Kidney capillary endothelial cell (primary cell): ENCODE measurements at places on chromosomes 1 and 21.

DNA sequence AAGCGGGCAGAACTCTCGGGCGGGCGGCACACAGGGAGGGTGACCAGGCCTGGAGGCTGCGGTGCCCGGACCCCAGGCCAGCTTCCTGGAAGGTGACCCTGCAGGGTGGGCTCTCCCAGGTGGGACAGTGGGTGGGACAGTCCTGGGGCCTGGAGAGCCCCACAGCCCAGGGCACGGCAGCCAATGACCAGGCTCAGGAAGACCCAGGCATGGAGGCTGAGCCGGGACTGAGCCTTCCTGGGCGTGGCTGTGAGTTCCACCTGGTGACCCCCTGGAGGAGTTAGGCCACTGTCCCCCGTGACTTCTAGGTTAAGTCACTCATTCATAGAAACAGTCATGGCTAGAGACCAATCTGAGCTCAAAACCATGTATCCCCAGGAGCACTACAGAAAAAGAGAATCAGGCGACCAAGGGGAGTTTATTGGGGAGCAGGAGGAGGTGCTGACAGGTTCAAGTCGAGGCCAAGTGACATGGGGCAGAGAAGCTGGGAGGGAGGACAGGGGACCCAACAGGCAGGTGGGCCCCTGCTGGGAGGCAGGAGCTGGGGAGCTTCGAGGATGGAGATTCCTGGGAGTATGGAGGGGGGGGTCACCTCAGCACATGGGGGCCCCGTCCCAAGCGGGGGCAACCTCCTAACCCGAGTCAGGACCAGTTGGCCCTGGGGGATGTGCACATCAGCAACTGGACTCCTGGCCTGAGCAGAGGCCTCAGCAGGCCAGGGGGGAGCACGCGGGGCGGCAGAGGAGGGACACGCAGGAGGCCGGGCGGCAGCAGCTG lies 1.2 kb downstream of the KRTAP10-5 start:
- no peak for DNase-seq

GRCh38 chr1:219621047-219621786 lies 8.3 kb upstream of the ZC3H11B start:
- no peak for DNase-seq

DNA sequence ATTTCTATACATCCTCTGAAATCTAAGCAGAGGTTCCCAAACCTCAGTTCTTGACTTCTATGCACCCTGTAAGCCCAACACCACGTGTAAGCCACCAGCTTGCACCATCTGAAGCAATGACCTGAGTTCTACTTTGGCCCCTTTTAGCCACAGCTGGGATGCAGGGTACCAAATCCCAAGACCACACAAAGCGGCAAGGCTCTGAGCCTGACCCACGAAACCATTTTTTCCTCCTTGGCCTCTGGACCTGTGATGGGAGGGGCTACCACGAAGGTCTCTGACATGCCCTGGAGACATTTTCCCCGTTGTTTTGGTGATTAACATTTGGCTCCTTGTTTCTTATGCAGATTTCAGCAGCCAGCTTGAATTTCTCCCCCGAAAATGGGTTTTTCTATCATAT lies 38.8 kb downstream of the STXBP3 start:
- no peak for DNase-seq

DNA sequence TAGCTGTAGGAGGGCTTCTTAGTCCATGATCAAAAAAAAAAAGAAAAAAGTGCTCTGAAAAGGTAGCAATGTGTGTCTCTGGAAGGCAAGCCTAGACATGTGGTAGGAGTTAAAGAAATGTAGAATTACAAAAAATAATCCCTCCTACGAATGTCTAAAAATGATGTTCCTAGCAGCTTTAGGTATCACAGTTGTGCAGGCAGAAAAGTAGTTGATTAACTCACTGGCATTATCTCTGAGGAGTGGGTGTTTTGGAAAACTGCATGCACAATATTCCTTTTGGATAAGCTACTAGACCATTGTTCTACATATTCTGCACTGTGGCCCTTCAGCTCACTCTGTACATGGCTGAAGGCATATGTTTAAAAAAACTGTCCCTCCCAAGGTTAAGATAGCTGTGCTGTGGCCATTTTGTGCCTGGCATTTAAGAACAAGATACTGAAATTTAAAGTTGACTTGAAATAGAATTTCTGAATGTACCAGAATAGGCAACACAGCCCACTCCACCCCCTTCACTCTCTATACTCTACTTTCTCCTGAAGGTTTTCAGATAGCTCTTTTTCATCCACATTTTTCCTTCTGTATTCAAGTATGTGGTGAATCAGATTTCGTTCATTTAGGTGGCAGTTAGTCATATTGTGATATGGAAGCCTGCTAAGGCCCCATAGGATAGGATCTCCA lies 463.9 kb upstream of the LRRC7 start:
- DNase-seq, result no peak
